ENCODE measurements at places on chromosomes 13 and 19.

DNA sequence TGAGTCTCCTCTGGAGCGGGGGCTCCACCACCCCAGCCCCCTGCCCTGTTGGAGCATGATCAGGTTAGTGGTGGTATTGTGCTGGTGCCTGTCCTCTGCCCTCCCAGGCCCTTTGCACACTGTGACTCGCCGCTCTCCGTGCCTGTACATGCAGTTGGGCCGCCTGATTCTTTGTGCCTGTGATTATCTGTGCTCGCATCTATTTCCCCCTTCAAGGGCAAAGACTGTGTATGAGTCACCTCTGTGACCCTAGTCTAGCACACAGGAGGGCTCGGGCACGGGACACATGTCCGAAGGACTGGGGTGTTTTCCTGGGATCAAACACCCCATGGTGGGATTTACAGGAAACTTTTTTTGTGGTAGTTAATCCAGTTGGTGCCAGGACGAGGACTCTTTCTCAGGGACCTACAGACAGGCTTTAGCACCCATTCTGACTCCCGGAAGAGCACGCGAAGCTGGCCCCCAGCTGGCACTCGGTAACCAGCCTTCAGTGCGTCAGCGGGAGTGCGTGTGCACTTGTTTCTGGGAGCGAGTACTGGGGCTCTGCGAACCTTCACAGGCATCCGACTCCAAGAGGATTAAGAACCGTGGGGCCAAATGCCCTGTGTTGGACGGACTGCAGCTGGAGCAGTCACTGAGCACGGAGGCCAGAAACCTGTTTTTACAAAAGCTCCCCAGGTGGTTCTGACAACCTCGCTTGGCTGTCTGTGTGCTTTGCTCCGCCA lies 6.7 kb downstream of the PPP1R37 start:
- DNase-seq, result no peak

- no peak for DNase-seq
Measured at GRCh38 chr19:39765091-39766076, 13.3 kb upstream of the LEUTX start.

- no peak for DNase-seq
Measured at GRCh38 chr13:71316792-71317363, 550.1 kb downstream of the DACH1 start.

GRCh38 chr19:15262011-15262410 lies 29.8 kb upstream of the EPHX3 start:
- no peak for DNase-seq

GRCh38 chr13:50691681-50692263 lies 151.7 kb downstream of the DLEU7 start:
- no peak for DNase-seq

Measured in right renal cortex interstitium (tissue), 3 donors.